H9 (cell line): ENCODE measurements at places on chromosomes 12 and 14.
A peak's percentile ranks its signal among the peaks of the same experiment; 100 is the strongest.

DNA sequence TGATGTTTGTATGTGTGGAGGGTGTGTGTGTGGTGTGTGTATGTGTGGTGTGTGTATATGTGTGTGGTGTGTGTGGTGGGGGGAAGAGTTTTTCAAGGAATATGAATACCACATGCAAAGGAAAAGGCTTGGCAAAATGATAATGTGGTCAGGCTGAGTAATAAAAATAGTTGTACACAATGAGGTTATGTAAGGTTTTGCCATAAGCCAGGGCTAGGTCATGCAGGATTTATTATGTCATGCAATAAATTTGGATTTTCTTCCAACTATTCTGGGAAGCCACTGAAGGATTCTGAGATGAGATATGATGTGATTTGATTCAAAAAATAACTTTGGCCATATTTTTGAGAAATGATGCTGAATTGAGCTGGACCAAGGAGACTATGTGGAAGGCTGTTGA lies 1191.6 kb upstream of the SEL1L start:
- no peak for DNase-seq

DNA sequence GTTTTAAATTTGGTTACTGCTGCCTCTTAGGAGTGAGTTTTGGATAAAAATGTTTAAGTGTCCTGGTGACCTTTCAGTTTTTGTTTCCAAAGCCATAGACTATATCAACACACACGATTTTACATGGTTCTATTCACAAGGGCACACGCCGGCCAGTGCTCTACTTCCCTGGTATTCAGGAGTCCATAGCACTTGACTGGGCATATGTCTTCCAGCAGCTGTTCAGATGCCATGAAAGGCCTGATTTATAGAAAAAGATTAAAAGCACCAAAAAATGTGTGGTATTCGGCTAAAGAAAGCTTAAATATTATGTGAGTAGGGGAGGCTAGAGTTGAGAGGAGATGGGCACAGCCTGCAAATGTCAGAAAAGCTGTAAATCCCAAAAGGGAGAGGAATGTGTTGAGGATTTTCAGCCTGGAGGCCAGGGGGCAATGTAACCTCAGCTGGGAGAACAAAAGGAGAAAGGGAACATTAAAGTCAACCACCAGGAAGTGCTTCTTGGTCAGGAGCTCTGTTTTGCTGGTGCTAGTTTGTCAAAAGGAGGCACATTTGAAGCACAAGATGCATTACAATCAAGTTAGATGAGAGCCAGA lies 478.4 kb downstream of the RAD51B start:
- peak; percentile 52 for DNase-seq

DNA sequence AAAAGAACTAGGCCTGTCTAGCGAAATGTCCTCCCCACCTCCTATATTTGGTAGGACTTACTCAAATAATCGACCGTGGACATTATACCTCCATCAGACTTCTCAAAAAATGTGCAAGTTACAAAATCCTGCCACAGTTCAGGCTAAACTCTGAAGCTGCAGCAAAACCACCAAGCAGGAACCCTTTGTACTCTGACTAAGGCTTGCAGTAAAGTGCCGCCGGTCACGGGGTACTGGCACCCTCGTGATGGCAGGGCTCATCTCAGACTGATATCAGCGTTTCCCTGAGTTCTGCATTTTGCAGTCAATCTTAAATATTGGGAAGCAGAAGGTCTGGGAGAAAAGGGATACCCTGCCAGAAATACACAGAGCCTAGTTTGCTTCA lies 17.1 kb downstream of the SLC11A2 start:
- DNase-seq, result no peak

- no peak for DNase-seq
Observed at GRCh38 chr12:27906658-27907473, 65.7 kb downstream of the PTHLH start.

GRCh38 chr12:92863251-92863650 lies 65.8 kb downstream of the EEA1 start:
- no peak for DNase-seq

- no peak for DNase-seq
Observed at GRCh38 chr14:100861937-100862247, 36.0 kb downstream of the MEG3 start.

- DNase-seq, result no peak
Observed at GRCh38 chr12:123559468-123559867, 24.9 kb upstream of the TMED2 start.

DNA sequence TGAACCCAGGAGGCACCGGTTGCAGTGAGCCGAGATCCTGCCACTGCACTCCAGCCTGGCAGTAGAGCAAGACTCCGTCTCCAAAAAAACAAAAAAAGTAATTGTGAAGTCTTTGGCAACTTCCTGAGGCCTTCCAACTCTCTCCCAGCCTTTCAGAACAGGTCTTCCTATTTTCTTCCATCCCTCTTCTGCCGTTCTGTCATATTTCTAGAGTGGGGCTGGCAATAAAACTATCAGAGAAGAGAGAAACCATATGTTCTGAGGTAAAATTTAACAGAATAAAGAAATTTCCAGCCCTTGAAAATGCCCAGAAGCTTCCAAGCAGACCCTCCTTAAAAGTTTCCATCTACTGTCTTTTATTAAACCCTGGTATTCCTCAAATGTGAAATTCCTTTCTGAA lies 100.4 kb downstream of the HMGA2 start:
- no peak for DNase-seq

DNA sequence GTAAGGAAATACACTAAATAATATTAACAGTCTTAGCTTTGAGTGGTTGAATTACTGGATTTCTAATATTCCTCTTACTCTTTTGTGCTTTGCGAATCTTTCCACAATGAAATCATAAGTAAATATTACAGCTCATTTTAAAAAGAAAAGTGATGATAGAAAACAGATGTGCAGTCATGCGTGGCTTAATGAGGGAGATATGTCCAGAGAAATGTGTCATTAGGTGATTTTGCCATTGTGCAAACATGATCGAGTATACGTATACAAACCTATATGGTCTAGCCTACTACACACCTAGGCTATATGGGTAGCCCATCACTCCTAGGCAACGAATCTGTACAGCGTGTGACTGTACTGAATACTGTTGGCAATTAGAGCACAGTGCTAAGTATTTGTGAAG lies 59.3 kb downstream of the SLC15A5 start:
- DNase-seq, result no peak

GRCh38 chr12:8698879-8699278 lies 1.1 kb downstream of the RIMKLB start:
- no peak for DNase-seq

DNA sequence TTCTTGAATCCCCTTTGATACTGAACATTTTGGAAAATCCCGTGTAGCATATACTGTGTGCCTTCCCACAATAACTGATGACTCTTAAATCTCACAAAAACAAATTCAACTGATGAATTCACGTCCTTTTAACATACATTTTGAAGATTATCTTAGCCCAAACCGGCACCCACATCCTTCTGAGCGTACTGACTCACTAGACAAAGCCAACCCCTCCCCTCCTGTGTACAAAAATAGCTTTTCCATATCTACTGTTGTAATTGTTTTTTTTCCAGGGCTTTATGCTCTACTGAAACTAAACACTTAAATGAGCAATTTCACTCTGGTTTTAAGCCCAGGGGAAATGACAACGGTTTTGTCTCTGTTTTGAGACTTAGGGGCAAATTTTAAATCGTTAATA lies 109.4 kb upstream of the ATF7IP start:
- no peak for DNase-seq

- DNase-seq, result no peak
Observed at GRCh38 chr12:1213618-1214205, 222.7 kb downstream of the ERC1 start.

DNA sequence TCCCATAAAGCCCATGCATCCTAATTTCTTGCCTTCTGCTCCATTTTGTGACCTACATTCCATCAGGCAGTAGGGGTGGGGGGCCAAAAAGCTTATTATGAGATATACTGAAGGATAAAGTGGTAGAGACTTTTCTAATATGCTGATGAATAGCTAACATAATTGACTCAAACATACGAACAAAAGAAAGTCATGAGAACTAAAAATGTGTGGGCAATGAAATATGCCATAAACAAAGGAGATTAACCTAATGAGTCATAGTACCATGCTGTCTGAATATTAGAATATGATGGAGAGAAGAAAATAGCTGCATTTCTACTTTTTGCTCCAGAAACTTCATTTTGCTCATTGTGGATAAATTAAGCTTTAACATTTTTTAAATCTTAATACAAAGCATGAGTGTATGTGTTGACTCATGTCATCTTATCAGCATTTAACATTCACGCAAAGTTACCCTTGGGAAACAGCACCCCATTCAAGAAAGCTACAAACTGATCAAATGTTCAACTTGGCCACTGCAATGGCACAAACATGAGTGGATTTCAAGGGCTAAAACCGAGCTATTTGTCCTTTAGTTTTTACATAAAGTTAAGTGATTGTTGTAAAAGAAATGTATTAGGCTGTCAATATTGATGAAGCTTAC lies 64.0 kb upstream of the DIO2 start:
- no peak for DNase-seq

DNA sequence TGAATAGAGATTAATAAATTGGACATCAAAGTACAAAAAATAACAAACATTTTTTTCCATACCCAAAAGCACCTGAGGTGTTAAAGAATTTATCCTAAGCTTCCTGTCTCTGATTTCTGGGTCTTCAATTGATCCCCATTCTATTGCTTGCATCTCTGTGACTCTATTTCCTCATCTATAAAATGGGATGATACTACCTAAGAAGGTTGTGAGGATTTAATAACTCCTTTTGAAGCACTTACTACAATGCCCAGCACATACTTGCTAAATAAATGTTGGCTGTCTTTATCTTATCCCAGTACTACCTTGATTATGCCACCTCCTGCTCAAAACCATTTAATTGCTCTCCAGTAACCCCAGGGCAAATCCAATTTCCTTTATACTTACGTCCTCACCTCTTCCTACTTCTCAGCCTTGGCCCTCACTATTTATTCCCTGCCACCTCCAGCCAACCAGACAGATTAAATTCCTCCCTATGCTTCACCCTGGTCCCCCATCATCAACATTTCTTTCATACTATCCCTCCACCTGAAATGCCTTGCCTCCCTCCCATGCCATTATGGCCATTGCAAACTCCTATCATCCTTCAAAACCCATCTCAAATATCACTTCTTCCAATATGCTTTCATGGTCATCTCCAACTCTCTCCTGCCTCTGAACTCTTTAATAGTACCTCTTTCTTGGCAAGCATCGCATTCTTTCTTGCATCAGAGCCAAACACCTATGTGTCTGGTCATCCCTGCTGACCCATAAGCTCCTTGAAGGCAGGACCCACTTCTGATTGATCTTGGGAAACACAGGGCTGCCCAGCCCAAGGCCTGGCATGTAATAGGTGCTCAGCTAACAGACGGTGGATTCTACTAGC lies 7.9 kb upstream of the ASIC1 start:
- no peak for DNase-seq

GRCh38 chr12:40635141-40635731 lies 57.0 kb upstream of the CNTN1 start:
- no peak for DNase-seq
